NB4 (cell line): ENCODE measurements at places on chromosomes 6 and 20.

DNA sequence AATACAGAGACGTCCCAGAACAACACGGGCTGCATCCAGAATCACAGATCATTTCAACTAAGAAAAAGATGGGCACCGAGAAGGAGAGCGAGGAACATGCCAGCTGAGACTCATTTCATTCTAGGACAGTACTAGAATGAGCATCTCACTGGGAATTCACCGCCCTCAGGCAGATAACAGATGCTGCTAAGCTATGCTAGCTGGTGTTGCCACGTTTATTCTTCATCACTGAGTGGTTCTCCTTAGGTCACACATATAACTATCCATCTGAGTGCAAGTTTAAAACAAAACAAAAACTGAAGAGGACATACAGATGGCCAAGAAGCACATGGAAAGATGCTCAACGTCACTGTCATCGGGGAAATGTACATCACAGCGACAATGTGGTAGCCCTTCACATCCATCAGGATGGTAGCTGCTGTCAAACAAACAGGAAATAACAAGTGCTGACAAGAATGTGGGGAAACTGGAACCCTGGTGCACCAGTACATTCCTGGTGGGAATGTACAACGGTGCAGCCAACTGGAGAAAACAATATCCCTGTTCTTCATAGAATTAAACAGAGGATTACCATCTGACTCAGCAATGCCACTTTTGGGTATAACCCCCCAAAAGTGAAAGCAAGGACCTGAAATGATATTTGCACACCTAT lies 97.6 kb downstream of the SLC22A23 start:
- DNase-seq: no peak

GRCh38 chr6:147005499-147005898 lies 198.7 kb upstream of the STXBP5 start:
- DNase-seq: peak; percentile 14

GRCh38 chr6:35042031-35042815 lies 98.9 kb downstream of the TCP11 start:
- DNase-seq: no peak

DNA sequence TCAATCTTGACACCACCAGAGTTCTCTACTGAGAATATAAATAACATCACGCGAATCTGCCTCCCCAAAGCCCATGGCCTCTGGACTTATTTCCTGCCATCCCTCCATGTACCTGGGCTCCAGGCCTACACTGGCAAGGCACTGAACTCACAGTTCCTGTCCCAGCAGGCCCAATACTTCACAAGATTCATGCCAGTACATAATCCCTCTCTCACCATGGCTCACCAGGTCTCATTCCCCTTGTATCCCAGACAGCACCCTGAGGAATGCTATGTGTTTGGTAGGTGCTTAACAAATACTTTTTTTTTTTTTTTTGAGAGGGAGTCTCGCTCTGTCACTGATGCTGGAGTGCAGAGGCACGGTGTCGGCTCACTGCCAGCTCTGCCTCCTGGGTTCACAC lies 1.9 kb downstream of the KIF16B start:
- DNase-seq: no peak

GRCh38 chr20:48684501-48685041 lies 143.2 kb downstream of the PREX1 start:
- DNase-seq: peak; percentile 30

DNA sequence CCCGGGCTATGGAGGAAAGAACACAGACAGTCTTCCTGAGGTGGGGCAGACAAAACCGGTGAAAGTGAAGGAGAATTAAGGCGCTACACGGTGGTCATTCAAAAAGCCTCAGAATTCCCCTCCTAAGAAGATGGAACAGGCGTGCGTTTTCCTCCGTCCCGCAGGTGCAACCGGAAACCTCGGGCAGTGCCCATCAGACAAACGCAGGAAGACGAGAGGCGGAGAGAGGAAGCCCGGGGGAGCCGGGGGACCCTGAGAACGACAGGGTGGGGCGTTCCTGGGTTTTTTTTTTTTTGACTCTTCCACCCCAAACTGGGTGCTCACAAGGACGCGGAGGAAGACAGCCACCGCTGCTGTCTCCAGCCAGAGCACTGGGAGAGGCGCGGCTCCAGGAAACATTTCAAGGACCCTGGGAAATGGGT lies 25.4 kb downstream of the TTLL2 start:
- DNase-seq: no peak

GRCh38 chr6:170159022-170159965 lies 131.6 kb downstream of the DLL1 start:
- DNase-seq: no peak

- DNase-seq: no peak
These were observed 94.0 kb upstream of the MCHR2 start for GRCh38 chr6:100088009-100088408.

GRCh38 chr6:139568151-139568955 lies 193.9 kb upstream of the CITED2 start:
- peak; percentile 11 for DNase-seq

DNA sequence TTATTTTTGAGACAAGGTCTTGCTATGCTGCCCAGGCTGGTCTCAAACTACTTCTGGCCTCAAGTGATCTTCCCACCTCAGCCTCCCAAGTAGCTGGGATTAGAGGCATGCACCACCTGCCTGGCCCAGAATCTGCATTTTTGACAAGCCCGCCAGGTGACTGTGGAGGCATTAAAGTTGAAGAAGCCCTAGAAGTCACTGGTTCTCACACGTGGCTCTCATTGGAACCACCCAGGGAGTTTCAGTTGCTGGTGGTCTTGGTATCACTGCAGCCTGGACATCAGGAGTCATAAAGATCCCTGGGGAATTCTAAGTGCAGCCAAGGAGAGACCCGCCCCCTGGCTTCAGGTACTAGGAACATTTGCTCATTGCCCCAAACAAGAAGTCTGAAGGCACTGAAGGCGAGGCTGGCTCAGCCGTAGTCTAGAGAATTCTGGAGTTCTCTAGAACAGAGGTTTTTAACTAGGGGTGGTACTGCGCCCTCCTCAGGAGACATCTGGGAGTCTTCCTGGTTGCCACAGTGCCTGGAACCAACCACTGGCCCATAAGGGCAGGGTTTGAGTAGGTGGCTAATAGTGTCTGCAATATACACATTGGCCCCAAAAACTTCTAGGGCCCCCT lies 182.8 kb downstream of the ZMYND8 start:
- no peak for DNase-seq

DNA sequence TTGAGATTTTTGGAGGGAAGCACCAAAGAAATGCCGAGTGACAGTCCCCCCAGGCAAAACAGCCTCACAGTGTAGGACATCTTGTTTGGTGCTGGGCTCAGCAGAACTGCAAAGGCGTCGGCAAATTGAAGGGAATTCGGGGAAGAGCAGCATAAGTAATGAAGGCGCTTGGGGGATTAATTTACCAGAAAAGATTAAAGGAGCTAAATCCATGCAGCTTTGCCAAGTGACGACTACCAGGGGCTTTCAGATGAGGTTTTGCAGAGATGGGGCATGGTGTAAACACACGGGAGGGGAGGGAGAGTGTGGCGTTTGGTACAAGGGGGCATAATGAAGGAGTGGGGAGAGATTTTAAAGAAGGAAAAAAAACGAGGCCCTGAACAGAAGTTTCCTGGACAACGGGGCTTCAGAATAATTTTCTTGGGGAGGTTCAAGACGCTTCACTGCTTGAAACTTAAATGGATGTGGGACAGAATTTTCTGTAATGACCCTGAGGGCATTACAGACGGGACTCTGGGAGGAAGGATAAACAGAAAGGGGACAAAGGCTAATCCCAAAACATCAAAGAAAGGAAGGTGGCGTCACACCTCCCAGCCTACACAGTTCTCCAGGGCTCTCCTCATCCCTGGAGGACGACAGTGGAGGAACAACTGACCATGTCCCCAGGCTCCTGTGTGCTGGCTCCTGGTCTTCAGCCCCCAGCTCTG lies 45.4 kb upstream of the CDH22 start:
- no peak for DNase-seq

DNA sequence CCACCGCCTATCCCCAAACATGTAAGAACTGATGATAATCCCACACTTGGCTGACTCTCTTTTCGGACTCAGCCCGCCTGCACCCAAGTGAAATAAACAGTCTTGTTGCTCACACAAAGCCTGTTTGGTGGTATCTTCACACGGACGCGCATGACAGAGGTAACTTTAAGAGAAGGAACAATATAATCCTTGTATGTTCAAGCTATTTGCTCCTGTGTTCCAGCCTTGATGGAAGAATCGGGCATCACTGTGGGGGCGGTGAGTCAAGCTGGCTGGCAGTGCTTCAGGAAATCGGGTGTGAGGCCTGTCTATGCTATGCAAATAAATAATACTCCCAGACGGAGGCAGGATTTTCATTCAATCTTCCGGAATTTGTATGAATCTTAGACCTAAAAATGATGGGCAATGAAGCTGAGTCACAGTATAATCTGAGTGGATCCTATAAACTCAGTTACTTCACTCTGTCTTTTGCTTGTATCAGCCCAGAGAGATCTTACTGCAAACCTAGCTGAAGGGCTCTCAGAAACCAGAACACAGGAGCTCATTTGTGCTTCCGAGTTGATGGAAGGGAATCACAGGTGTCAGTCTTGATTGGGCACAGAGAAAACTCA lies 45.2 kb upstream of the NT5E start:
- no peak for DNase-seq

- DNase-seq: peak; percentile 68
These were observed 16.8 kb upstream of the SIRPB1 start for GRCh38 chr20:1636621-1637020.

GRCh38 chr20:38987777-38988176 lies 25.6 kb downstream of the DHX35 start:
- no peak for DNase-seq

GRCh38 chr6:86355271-86355670 lies 582.1 kb upstream of the HTR1E start:
- no peak for DNase-seq

DNA sequence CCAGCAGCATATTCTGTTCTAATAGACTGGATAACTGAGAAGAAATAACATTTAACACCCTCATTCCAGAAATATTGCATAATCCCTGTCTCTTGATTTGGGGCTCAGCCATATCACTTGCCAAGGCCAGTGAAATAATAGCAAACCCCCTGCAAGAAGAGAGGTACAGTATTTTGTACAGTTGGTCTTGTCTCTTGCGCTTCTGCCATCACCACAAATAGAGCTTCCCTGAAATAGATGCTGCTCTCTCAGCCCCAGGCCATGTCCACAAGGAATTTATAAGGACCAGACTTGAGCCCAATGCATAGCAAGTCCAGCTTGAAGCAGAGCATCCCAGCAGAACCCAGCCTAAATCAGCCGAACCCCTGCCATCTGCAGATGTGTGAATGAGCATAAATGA lies 254.0 kb downstream of the GRM1 start:
- DNase-seq: no peak

DNA sequence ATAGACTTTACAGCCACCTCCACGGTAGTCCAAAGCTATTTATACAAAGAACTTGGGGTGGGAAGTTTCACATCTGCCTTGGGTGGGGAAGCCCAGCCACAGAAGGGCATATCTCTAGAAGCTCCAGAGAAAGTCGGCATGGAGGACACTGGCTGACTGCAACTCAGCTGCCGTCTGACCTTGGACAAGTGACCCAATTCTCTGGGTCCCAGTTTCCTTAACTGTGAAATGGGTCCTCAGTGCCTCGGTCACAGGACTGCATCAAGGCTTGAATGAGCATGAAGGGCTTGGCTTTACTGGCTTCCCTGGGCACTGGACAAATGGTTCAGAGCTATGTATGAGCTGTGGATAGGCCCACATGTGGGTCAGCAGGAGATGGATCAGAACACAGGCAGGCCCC lies 58.6 kb downstream of the NOL4L start:
- no peak for DNase-seq

DNA sequence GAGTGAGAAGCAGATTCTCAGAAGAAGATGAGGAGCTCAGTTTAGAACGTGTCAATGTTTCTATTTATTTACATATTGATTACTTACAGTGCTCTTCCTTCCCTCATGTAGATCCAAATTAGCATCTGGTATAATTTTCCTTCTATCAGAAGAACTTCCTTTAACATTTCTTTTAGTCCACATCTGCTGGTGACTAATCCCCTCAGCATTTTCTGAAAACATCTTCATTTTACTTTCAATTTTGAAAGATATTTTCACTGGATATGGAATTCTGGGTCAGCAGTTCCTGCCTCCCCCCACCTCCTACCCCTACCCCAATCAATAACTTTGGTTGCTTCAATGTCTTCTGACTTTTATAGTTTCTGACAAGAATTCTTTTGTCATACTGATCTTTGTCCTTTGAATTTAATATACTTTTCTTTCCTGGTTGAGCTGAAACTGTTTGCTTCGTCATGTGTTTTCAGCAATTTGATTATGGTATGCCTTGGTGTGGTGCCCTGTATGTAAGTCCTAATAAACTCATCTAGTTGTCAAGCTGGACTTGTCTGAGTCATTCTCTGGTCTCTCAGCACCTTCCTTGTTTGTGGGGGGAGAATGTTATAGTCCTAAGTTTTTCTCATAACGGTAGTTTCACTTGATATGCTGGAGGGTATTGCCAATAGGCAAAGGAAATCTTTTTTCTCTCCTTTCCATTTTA lies 57.0 kb downstream of the SMPDL3A start:
- DNase-seq: no peak

DNA sequence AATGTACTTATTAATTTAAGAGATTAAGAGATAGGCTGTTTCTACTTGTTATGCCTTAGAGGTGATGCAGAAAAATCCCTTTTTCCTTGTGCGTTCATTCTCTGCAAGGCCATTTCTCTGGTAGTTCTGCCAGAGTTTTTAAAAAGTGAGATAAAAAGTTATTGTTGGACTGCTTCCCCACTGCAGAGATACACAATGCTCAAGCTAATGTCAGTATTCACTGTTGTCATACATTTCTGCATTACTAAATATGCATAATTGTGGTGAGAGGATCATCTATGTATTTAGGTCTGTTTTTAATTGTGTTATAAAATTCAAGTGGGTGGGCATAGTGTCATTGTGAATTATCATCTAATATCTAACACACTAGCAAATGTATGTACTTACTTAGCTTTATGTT lies 600.4 kb downstream of the HTR1B start:
- DNase-seq: no peak

GRCh38 chr6:4879741-4880275 lies 103.6 kb downstream of the CDYL start:
- DNase-seq: no peak

- no peak for DNase-seq
These were observed 36.4 kb upstream of the HLA-C start for GRCh38 chr6:31308050-31308844.

- peak; percentile 84 for DNase-seq
These were observed 1.9 kb downstream of the ABRACL start for GRCh38 chr6:139030228-139030963.

DNA sequence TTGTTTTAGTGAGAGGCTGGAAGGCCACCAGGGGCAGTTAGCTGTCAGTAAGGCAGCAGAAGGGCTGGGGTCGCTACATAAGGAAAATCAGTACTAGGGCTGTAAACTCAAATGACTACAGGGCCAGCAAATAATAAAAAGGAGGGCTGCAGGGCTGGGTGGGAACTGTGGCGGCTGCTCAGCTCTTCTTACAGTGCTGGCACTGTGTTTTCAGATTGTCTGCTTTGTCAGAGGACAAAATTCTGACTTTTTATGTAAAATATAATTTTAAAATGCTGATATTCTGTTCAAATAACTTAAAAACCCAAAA lies 23.2 kb downstream of the HLA-A start:
- DNase-seq: no peak
